ENCODE measurements at places on chromosomes 5 and 9. TPM values are rescaled to one million over a fixed set of nuclear protein-coding genes. Genes with fewer than 3 reads are reported as not detected.

DNA sequence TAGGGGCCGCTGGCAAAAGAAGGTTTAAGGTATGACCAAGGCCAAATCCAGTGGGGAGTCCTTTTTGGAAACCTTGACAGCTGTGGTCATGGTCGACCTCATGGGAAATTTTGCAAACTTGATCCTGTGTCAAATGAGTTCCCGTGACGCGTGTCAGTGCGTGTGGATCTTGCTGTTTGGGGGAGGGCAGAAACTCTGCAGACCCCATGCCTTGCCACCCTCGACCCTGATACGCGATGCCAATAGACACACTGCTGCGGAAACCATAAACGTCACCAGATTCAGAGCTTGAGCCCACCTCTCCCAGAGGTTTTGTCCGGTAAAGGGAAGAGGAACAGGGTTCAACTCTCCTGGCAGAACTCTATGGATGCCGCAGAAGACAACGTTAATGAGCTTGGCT is 104.7 kb downstream of the ADAMTS2 start:
- peak; percentile 72 for DNase-seq

GRCh38 chr9:89687188-89687587 is 82.4 kb downstream of the GADD45G start:
- no peak for DNase-seq

DNA sequence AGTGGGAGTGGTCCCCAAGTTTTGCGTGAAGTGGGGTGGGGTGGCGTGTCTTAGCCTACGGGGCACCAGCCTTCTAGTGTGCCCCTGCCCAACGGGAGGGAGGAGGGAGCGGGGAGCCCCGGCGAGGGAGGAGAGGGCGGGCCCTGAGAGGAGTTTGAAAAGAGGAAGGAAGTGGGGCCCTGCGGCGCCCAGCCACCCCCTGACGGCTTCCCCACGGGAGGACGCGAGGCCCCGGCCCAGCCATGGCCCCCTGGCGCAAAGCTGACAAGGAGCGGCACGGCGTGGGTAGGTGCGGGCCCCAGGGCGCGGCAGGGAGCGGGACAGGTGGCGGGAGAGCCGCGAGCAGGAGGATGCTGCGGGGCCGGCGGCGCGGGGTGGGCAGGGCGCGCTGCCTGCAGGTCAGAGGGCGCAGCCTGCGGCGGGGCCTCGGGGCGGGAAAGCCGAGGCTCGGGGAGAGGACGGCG is at the start of gene DOCK2:
Gene DOCK2 (plus strand): TSS at position 191 of the 464 bp plus-strand sequence. CDS start 52 bp downstream, at position 243.
- no peak for DNase-seq

DNA sequence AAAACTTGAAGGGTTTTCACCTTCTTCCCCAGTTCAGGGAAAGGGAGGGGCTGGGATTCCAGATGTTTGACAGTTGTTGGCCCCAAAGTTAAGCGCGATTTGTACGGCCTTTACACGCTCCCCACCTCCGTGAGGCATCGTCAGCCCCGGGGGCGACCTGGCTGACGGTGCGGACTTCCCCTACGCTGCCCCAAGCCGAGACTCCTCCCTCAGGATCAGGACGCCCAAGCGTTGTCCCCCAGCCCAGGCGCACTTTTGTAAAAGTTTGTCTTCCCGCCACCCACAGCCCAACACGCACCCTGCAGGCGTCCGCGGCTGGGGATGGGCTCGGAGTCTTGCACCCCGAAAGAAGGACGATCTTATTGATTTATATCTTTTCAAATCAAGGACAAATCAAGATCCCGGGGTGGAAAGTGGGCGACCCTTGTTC is 713 bp downstream of the MOB3B start:
- peak; percentile 90 for DNase-seq

GRCh38 chr9:100419166-100419565 is 7.8 kb upstream of the MSANTD3 start:
- DNase-seq = no peak

GRCh38 chr5:669842-670395 is 23.2 kb downstream of the TPPP start:
- DNase-seq = no peak

DNA sequence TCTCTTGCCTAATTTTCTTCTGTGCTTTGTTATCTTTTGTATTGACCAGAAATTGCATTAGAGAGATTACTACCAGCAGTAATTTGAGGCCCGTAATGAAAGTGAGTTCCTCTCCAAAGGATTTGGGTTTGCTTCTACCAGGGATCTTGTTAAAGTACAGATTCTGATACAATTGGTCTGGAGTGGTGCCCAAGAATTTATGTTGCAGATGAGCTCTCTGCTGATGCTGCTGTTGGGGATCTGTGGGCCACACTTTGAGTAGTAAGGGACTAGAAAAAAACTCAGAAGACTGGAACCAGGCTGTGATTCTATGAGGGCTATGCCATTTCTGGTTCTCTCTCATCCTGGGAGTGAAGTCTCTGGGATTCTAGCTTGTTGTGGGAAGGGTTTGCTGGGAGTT is 192.2 kb downstream of the SEC61B start:
- no peak for DNase-seq

GRCh38 chr9:5073701-5074100 is 88.6 kb downstream of the JAK2 start:
- no peak for DNase-seq

GRCh38 chr9:1184146-1184545 is 134.0 kb downstream of the DMRT2 start:
- DNase-seq = no peak

- DNase-seq = no peak
Observed at GRCh38 chr5:107090506-107090905, 580.2 kb downstream of the EFNA5 start.

- no peak for DNase-seq
Observed at GRCh38 chr9:91937056-91937455, 13.0 kb downstream of the ROR2 start.

DNA sequence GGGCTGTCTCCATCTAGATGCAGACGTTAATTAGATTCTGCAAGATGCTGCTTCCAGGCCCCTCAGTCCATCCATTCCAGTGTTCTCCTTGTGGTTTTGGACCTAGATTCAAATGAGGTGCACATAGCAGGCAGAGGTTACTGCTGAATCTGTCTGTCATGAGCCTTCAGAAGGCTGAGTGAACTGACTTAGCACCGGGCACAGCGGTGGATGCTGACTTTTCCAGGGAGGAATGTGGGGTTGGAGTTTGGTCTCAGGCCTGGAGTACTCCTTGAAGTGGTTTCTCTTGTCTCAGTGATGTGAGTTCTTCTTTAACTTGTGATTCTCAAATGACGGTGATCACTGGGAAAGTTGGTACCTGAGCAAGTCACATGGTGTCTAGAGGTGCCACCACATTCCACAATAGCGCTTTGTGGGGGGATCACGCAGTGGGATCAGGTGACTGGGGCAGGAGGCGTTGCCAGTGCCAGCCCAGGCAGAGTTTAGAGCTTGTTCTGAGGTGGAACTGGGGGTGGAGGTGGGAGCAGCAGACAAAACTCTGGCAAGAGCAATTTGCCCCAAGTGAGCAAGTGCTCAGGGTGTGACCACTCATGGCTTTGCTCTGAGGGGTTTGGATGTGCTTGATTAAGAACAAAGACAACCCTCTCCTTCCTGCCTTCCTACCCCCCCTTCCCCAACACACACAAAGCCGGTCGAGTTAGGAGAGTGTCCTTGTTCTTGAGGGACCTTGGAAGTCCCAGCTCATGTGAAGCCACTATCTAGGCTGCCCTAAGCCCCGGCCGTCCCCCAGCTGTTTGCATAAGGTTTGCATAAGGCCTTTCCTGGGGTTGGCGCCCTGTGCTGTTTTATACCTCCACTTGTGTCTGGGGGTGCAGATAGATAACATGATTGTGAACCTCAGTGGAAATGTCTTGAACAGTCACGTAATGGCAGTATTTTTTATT is 25.1 kb downstream of the JADE2 start:
- DNase-seq = no peak

DNA sequence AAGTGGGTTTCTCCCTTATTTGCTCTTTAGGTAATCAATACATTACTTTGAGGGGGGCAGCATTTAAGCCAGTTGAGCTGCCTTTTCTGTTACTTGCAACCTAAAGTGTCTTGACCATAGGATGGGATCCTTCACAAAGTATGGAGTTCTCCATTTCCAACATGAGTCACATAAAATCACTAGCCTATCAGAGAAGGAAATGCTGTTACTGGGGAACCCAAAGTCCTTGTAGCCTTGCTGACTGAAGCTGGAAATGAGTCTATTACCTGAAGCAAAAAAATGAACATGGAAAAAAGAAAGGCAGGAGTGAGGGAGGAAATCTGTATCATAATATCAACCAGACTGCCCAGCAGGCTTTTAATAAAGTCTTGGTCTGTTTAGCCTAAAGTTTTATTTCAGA is 42.8 kb upstream of the SLIT3 start:
- DNase-seq = no peak

DNA sequence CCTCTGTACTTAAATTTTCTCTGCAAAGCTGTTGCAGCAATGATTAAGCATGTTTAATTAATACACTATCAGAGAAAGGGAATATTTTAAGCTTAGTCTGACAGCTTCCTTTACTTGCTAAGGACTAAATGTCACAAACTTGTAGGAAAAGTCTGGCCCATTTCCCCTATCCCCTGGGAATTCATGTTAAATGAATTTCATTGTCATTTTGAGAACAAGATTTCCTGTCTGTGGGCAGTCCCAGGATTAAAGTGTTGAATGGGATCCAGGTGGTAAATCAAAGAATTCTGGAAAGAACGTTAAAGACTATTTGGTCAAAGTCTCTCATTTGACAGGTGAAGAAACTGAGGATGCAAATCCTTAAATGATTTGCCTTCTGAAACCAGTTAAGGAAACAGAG is 214.8 kb downstream of the MPDZ start:
- no peak for DNase-seq

GRCh38 chr9:14677396-14677795 is 15.8 kb downstream of the ZDHHC21 start:
- no peak for DNase-seq

- no peak for DNase-seq
Observed at GRCh38 chr5:80083101-80083890, 48.1 kb downstream of the THBS4 start.

DNA sequence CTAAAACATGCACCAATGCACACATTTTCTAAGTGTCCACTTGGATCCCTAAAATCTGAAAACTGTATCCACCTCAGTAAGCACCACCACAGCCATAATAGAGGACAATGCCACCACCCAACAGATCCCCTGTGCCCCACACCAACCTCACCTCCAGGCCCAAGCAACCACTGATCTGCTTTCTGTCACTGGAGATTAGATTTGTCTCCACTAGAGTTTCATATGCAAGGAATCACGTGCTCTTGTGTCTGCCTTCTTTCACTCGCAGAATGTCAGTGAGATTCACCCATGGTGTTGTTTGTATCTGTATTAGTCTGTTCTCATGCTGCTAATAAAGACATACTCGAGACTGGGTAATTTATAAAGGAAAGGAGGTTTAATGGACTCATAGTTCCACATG is 216.1 kb upstream of the WWC1 start:
- DNase-seq = no peak

DNA sequence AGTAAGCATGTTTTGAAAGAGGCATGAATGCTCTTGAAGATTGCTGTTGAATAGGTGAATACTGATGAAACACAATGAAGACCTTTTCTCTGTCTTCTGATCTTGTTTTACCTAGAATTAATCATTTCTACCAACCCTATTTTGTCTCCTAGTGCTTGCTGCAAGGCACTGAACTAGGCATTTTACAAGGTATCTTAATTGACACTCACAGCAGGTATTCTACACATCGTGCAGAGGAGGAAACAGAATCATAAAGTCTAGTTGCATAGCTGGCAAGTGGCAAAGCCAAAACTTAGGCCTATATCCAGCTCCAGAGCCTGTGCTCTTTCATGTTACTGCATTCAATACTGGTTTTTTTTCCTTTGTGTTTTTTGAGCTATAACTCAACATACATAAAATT is 50.7 kb downstream of the CTNNA1 start:
- no peak for DNase-seq

DNA sequence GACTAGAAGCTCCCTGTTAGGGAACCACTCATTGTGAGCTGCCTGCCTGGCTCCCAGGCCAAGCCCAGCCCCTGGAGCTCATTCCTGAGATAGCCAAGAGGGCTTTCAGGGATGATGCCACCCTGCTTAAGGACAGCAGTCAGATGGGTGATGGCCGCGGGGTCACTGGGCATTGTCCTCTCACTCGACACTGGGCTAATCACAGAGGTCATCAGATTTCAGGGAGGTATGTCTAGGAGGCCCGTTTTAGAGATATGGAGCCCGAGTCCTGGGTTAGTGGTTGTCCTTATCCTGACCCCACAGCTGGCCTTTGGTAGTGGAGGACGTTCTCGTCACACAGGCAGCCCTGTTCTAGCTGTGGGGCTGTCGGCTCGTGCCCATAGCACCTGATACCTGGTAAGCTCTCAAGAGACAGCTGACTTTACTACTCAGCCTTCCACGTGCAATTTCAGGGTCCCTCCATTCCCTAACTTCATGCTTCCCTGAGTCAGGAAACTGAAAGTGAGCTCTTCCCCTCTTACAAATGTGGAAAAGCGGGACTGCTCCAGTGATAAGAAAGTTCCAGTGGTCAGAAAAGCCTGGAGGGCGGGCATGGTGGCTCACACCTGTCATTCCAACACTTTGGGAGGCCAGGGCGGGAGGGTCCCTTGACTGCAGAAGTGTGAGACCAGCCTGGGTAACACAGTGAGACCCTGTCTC is 7.1 kb upstream of the PTGES start:
- no peak for DNase-seq

DNA sequence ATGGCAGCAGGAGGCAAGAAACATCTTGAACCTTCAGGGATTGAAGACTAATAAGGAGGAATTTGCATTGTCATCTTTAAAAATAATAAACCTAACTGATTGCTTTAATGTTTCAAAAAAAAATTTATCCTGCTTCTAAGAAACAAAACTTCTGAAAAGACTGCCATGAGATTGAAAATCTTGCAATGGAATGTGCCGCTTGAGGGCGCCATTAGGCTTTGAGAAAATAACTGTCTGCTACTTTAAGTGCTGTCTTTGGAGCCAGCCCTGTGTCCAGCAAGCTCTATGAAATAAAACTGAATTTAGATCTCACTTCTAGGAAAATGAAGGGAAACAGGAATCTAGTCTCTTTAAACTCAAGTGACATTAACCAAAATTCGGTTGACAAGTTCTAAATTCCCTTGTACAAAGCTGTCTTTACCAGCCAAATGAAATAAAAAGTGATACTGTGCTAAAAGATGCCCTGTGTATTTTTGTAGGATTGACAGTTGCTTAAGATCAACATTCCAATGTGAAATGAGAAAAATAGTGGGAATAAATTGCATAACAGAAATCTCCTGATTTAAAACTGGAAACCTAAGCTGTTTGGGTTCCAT is 79.4 kb downstream of the ESM1 start:
- no peak for DNase-seq

DNA sequence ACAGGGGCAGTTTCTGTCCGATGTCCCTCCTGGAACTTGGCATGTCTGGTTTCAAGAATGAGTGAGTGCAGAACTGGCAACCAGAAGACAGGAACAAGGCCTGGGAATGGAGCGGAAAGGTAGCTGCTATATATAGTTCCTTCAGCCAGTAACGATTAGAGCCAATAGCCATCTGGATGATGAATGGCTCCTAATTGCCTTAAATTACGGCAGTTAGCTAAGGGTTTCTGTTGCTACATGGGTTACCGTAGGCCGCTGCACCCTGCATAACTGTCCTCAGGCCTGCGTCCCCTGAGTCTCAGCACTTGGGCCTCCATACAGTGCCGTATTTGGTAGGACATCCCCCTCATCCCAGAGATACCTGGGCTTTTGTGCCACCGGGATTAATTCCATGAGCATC is 29.4 kb downstream of the WWC1 start:
- DNase-seq = no peak

GRCh38 chr5:160887780-160888179 is 35.8 kb upstream of the ATP10B start:
- DNase-seq = no peak

The MEIKIN gene
- total RNA-seq = 1.0 TPM

The PFN3 gene
- total RNA-seq = not detected

The SPATA9 gene
- total RNA-seq = 3.5 TPM

The WDR38 gene
- not detected for total RNA-seq

The ARL14EPL gene
- not detected for total RNA-seq

The TICAM2 gene
- 6.3 TPM for total RNA-seq

The GFI1B gene
- total RNA-seq = not detected
